Activated naive CD8-positive, alpha-beta T cell treated with anti-CD3 and anti-CD28 coated beads, Interleukin-2, amount 50 U/mL, for 24 hours (primary cell): ENCODE measurements at places on chromosomes 13 and 19.

GRCh38 chr13:75473468-75473867 is 8.5 kb downstream of the TBC1D4 start:
- no peak for DNase-seq

DNA sequence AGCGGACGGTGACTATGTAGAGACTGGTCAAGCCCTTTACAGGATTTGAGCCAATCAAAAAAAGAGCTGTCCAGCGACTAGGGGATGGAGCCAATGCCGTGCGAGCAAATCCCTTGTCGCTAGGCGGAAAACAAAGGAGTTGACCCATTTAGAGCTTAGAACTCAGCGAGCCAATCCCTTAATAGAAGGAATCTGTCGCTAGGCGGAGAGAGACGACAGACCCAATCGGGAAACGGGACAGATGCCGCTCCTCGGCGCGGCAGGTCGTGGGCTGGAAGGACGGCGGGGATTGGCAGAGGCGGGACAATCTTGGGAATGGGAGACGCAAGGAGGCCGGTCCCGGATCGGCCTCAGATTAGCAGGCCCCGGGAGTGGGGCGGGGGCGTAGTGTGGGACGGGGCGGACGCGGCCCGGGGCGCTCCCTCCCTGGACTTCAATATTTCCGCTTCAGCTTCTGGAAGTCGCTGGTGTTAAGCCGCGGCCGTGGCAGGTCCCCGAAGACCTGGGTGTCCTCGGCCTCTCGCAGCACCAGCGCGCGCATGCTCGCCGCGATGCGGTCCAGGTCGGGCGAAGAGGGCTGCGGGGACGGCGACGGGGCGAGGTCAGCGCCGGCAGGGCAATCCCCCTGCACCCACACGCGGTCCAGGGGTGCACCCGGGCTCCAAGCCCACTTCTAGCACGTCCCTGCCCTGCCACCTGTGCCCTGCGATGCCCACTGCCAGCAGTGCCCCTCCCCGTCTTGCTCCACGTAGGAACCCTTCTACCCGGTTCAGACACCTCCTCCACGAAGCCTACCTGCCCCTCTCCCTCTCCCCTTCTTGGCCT is 2.3 kb upstream of the PNKP start:
- peak; percentile 89 for DNase-seq

- no peak for DNase-seq
Observed at GRCh38 chr19:47020992-47021496, 1.4 kb downstream of the NPAS1 start.

GRCh38 chr19:52993342-52994178 is 20.2 kb upstream of the ERVV-1 start:
- peak; percentile 75 for DNase-seq
